Activated T-cell treated with anti-CD3 and anti-CD28 coated beads for 1 hour (primary cell): ENCODE measurements at places on chromosomes 7 and 10.

GRCh38 chr10:94108200-94108599, 114.5 kb downstream of the PLCE1 start:
- DNase-seq: no peak

GRCh38 chr10:78762086-78762630, 306.6 kb upstream of the ZMIZ1 start:
- no peak for DNase-seq

DNA sequence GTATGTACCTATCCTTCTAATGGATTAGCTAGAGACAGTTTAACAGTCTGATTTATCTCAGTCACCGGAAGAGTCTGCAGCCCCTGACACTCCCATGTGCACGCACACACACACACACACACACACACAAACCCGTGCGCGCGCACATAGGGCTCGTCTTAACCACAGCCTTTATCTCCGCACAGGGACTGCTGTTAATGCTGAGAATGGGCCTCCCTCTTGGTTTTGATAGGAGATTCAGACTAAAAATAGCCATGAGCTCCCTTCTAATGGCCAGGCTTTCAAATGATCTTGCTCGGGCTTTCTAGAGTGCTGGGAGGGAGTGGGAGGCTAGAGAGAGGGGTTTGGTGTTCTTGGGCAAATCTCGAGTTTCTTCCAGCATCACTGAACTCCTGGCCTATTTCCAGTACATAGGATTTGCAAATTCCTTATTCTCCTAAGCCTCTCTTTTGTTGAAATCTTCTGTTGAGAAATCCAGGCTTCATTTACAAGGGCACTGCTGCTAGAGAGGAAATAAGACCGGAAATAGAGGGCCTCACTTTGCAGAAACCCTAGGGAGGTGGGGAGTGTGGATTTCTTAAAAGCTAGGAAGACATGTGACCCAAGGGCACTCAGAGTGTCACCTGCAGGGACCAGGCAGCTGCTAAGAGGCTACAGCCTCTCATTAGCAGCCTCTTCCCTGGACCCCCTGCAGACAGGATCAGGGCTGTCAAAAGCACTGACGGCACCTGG, 2.4 kb downstream of the TMEM72 start:
- DNase-seq: peak; percentile 28

GRCh38 chr10:18594574-18595156, 56.7 kb downstream of the NSUN6 start:
- no peak for DNase-seq

- DNase-seq: no peak
Measured at GRCh38 chr7:70512761-70513160, 619.2 kb upstream of the GALNT17 start.

DNA sequence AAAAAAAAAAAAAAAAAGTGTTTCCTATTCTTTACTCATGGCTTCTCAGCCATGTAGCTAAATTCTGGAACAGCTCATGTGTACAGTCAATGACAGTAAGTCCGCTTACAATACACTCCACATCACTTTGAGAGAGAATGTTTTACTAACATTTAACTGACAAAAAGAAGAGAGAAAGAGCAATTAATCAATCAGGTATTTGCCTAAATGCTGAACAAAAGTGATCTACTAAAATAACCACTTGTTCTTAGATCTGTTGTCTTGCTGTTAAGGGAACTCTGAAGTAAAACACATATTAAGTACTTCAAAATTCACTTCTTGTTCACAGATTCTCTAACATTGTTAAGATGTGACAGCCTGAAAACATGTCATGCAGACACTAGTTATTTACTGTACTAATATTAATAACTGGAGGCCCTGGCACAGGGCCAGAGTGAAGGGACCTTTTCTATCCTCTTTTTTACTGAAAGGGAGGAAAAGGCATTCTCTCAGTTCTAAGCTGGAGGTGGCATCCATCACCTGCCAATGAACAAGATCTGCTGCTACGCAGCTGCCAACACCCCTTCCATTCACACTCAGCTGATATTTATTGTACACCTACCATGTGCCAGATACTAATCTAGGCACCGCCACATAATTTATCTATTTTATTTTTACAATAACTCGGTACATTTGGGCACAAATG, 72.6 kb downstream of the AHR start:
- DNase-seq: no peak

GRCh38 chr7:78057571-78057970, 259.0 kb downstream of the PHTF2 start:
- DNase-seq: no peak

GRCh38 chr7:54546081-54546985, 4.2 kb downstream of the VSTM2A start:
- DNase-seq: no peak

- DNase-seq: no peak
Measured at GRCh38 chr10:71973777-71974488, 9.7 kb downstream of the CHST3 start.

DNA sequence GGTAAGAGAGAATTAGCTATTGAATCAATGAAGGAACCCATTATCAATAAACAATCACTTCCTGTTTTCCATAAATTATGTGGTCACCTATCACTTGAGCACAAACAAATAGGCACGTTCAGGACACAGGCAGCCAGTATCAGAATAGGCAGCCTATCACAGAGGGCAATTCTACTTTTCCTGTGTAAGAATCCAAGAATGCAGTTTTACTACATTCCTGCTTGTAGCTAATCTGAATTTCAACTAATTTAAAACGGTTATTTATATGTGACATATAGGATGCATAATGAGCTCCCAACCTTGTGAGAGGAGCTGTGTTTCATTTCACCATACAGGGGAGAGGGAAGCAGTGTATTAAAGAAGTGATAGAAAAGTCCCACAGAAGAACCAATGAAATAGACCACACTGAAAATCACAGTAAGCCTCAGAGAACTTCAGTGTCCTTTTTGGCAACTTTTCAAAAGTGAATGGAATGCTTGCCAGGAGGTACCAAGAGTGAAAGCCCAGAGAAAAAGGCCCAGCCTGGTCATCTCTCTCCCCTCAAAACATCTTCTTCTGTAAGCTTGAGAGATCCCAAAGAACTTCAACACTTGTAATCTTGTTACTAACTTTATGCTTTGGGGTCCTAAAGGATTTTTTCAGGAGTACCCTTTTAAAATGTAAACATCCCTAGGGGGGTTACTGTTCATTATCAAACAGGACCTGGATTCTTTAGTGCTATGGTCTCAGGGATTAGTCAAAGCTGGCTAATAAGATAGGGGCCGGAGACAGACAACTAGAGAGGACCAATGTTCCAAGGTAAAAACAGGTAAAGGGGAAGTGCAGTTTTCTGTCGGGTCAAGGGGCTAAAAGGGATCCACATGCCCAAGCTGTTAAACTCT, 1.3 kb downstream of the IMMP2L start:
- no peak for DNase-seq

- DNase-seq: no peak
Measured at GRCh38 chr10:11933577-11934223, 108.9 kb downstream of the UPF2 start.

DNA sequence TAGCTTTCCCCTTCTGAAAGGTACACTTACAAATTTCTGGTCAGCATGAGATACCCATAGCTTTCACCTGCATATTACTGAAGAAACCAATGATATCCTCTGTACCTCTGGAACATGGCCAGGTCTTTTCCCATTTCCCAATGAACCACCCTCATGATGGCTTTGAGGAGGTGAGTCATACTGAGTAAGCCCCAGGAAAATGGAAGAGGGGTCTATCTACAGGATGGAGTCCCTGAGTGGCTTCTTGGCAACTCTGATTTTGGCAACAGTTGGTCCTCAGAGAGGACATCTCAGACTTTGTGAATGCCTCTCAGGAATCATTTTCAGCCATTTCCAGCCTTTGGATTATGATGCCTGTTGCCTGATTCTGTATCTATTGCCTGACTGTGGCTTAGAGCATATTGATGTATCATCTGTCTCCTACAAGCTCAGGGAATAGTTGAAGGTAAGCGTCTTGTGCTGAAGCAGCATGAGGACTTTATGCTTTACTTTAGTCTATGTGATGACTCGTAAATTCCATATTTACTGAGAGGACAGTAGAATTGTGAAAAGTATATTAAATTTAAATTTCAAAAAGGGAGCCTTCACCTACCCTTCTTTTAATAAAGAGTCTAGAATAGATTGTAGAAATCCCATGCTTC, 84.7 kb upstream of the DKK1 start:
- DNase-seq: no peak

GRCh38 chr10:28172223-28172610, 130.6 kb downstream of the MPP7 start:
- no peak for DNase-seq
